Pancreas (tissue), 10 donors: ENCODE measurements at places on chromosomes 12 and 14. TPM values are rescaled to one million over a fixed set of nuclear protein-coding genes. Genes with fewer than 3 reads are reported as not detected.

DNA sequence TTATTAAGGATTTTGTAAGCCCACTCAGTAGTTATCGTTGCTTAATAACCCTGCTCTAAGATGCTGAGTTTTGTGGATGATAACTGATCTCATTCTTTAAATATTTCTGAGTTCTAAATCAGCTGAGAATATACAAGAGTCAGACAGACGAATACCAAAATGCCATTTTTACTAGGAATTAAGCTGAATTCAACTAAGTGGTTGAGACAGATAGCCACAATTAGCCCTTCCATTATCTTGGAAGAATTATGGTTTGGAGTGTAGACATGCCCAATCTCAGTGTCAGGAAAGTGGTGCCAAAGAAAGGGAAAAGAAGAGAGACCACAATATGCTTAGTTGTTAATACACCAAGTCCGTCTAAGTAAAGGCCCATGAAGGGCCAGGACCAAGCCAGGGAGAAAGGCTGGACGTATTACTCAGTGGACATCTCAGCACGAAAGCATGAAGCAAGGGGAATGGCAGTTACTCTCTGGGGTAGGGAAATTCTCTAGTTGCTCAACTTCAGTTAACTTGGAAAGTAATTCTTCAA lies 58.6 kb downstream of the KCNA5 start:
- no peak for DNase-seq

DNA sequence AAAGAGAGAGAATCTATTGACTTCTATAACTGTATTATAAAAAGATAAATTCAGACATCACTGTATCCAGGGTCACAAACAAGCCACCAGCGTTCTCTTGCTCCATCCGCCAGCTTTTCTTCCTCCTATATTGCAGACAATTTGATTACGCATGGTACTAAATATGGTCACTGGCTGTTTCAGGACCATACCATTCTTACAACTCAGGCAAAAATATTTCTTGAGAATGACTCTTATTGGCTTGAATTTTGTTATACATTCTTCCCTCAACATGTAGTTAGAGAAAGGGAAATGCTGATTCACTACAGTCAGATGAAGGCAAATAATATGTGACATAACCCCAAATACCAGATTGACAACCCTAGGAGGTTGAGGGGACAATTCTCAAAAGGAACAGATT lies 101.3 kb downstream of the SLC6A15 start:
- DNase-seq = no peak

DNA sequence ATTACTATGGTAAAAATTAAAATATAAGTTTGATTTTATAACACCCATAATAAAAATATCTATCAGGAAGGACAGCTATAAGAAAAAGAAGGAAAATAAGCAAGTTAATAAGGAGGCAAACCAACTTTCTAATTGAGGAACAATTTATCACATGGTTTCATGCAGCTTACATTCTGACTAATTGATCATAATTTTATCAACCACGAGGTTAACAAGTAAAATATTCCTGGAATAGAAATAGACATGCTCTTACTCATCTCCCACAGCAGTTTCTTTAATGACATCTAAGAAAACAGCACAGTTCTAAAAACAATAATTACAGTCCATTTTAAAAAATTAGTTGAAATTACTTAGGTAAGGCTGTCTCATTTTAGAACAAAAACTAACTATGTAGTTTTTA lies 130.8 kb upstream of the KRR1 start:
- no peak for DNase-seq

DNA sequence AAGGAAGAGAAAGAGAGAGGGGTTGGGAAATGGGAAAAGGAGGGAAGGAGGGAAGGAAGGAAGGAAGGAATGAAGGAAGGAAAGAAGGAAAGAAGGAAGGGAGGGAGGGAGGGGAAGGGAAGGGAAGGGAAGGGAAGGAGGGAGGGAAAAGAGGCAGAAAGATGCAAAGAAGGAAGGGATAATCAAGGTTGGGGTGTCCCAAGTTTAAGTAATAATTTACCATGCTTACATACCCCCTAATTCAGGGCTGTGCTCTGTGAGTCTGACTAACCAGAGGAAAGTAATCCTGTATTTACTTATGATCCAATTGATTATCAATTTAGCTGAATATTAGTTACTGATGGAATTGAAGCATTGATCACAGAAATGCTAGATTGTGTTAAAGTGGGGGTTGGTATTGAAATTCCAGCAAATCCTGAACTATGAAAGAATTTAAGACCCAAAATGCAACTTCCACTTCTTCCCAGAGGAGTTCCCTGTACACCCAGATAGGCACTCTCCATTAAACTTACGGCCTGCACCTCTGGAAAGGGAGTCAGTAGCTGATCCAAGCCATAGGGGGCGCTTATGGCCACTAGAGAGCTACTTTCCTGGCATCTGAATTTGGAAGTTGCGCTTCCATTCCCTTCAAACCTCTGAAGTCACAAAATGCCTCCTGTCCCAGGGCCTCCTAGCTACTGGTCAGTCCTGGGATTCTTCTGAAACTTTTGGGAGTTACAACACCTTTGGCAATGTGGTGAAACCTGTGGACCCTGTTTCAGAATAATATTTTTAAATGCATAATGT lies 162.7 kb upstream of the PWP1 start:
- DNase-seq = no peak

- DNase-seq = no peak
Measured at GRCh38 chr12:93085383-93086287, 156.5 kb upstream of the EEA1 start.

The CLEC4A gene
- not detected for total RNA-seq

- DNase-seq = no peak
Measured at GRCh38 chr12:76586764-76587395, 27.3 kb upstream of the OSBPL8 start.

GRCh38 chr12:19915392-19916195 lies 452.7 kb upstream of the PDE3A start:
- DNase-seq = no peak

DNA sequence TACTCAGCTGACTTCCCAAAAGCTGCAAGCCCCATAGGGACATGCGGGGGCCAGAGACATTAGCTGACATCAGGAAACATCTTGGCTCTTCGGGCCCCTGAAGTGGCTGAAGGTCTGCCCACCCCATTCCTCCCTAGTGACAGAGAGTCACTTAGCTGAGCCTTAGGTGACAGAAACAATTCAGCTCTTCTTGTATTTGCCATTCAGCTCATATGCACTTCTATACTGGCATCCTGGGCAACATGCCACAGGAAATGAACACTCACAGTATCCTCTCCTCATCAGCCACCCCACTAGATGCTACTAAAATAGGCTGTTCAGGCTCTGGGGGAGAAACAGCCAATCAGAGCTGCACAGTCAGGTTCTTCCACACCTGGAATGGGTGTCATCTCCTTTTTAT lies 3.4 kb downstream of the DCTN2 start:
- DNase-seq = no peak

DNA sequence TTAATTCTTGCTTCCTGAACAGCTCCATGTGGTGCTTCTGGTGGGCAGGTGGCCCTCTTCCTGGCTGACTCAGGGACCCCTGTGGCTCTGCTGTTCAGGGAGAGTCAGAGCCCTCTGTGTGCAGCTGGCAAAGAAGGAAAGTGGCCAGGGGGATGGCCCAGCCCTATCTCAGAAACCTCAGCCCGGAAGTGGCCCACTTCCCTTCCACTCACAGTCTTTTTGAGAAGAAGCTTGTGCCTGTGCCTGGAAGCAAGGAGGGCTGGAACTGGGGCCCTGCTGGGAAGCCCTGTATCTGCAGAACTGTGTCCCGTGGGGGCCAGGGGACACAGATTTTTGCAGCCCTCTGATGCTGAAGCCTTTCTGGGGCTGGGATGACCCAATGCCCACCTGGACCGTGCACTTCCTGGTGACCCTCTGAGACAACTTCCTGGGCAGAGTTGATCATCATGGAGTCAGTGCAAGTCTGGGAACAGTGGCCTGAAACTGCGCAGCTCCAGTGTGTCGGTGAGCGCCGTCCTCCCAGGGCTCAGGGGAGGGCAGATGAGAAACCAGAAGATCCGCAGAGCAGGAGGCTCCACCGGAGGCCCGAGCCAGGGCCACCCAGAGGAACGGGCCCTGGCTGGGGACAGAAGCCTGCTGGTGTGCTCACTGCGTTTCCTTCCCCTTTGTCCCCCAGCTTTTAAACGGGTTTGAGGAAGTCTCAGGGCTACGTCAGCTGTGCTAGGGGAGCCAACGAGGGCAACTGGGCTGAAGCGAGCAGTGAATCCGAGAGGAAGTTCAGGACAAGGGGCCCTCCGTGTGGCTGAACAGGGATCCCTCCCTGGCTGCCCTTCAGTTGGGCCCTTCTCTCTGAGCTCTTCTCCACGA lies 217.4 kb upstream of the RTL1 start:
- peak; percentile 51 for DNase-seq

DNA sequence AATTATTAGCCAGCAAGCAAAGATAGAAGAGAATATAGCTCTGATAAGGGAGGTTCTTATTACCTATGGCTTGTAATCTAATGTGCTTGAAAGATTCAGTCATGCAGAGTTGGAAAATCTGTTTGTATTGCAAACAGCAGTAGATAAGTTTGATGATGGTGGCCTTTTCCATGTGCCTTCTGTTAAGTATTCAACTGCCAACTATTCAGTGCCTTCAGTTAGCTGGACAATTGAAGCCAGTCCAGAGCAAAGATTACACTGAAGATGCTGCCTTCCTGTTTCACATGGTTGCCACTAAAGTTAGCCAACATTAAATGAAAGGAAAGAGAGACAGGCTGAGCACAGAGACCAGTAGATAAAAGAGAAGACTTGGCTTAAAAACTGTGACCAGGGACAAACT lies 92.7 kb upstream of the SLC38A2 start:
- no peak for DNase-seq
